Colonic mucosa (tissue), 4 donors: ENCODE measurements at places on chromosomes 12 and 14.

DNA sequence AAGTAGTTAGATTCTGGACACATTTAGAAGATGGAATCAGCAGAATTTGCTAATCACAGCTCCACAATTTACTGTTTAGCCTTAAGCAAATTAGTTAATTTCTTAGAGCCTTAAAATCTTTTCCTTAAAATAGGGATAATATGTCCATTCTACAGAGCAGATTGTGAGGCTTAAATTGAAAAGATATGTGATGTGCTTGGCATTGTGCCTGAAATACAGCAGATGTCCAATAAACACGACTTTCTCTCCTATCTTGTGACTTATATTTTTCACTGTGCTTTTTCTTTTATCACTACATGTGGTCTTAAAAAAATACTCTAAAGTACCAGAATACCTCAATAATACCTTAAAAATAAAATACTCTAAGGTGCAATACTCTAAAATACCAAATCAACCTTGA lies 30.6 kb downstream of the CCER1 start:
- DNase-seq = no peak

DNA sequence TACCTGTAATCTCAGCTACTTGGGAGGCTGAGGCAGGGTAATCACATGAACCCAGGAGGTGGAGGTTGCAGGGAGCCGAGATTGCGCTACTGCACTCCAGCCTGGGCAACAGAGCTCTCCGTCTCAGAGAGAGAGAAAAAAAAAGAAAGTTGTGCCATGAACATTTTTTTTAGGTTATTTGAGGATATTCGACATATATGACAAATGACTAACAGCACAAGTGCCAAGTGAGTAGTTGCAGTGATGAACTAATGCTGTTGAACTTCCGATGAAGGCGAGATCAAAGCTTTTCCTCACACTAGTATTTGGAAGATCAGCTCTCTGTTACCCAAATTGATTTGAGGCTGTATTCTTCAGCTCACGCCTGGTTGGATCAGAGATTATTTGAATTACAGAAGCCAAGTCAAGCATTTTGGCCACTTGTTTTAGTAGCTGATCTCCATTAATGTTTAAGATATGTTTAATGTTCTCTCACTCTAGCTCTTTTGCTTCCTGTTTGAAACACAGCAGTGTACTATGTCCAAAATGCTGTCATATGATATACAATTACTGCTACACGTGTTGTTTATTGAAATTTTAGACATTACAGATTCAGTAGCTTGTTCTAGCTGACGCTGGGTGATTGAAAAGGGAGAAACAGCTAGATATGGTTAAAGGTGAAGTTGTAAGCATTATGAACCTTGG lies 43.4 kb downstream of the WDR20 start:
- DNase-seq = no peak

- no peak for DNase-seq
Measured at GRCh38 chr12:9049520-9050133, 60.3 kb downstream of the KLRG1 start.

DNA sequence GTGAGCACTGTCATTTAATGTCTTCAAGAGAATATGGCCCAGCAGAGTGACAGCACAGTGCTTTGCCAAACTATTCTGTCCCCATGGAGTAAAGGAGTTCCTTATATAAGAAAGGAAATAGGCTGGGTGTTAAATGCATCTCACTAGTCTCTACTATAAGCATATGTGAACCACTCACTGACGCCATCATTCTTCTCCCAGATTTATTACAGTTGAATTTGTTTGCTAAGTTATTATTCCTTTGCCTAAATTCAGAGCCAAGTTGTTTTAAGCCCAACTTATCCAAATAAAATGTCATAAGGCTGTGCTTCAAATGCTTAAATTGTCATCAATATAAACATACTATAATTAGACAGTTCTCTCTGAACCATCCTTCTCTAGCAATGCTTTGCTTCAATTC lies 151.6 kb downstream of the KCNA5 start:
- no peak for DNase-seq

GRCh38 chr12:127613056-127613455 lies 653.9 kb upstream of the TMEM132C start:
- no peak for DNase-seq

DNA sequence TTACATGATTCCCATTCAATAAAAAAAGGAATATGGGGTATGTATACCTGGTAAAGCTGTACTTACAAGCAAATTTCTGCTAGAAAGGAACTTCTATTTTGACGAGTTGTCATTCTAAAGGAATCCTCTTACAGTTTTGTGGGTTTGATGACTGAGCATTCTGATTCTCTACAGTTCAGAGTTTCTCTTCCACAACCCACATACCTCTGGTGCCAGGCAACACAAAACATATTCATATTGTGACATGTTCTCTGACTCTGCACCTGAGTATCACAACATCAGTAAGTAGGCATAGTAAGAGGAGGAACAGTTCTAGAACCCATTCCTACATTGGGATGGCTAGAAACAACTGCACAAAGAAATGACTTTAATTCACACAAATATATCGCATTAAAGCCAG lies 636.6 kb downstream of the MED13L start:
- no peak for DNase-seq

GRCh38 chr12:67354966-67355365 lies 85.8 kb downstream of the CAND1 start:
- no peak for DNase-seq
